MG63 (cell line): ENCODE measurements at places on chromosomes 5 and 9. TPM values are rescaled to one million over a fixed set of nuclear protein-coding genes. Genes with fewer than 3 reads are reported as not detected.
A peak's percentile ranks its signal among the peaks of the same experiment; 100 is the strongest.

DNA sequence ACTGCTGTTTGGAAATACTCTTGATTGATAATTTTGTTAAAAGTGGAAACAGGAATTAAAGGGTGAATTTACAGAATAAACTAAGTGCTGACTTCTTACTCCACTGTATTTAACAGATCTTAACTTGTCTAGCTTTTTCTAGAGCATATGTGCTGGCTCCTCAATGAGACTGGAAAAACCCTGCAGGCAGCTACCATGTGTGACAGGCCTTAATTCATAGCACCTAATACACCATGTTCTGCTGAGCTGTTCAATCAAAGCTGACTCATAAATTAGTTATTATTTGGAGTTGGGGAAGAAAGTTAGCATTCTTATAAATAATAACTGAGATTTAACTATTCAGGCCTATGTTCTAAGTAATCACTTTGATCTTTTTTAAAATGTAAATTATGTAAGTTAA lies 29.4 kb downstream of the CTNNAL1 start:
- DNase-seq, result no peak

The ELOVL7 gene
- total RNA-seq, result 0.07 and 0.13 TPM in 2 replicates

DNA sequence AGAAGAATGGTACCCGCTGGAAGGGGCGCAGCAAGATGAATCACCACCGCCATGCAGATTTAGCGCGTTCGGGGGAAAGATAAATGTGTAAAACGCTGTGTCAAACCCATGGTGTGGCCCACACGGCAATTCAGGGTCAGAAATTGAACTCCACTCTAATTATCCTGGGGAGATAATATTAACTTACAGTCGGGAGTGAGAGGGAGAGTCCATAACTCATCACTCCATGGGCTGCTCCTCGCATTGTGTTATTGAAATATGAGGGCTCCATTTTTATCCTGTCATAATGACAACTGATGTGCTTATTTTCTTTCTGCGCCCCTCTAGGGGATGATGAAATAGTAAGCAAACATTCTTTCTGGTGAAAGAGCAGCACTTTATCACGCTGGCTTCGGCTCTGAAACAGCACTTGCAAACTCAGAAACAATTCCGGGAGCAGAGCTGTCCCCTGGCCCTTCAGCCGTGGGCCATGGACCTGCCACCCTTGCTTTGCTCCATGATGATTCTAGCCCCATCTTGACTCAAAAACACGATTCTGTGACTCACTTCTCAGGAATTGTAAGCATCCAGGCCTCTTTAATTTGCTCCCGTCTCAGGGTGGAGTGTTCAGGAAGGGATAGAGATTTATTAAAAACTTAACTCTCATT lies 431.6 kb downstream of the IRX1 start:
- no peak for DNase-seq

The PCDH12 gene
- 8.4 TPM in 1 of 2 replicates, not detected in the other for total RNA-seq

- DNase-seq, result no peak
These were observed 18.8 kb upstream of the SLC6A3 start for GRCh38 chr5:1464096-1464446.

The TMEM252 gene
- not detected in 2 replicates for total RNA-seq

DNA sequence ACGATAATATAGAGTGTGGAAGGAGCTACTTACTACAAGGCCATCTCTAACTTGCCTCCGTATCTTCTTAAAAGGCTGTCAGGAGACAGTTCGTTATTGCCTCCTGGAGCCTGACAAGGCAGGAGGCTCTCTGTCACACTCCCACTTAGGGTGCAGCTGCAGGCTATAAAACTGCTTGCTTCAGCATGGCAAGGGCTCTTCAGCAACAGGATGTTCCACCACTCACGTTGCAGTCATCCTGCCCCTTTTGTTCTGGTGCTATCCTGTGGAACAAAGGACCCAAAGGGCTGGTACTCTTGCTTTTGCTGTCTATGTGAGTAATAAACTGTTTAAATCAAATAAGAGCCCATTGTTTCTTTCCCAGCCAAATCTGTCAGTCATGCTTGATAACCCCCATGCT lies 508.9 kb downstream of the NTRK2 start:
- DNase-seq, result no peak

- DNase-seq, result no peak
These were observed 11.3 kb downstream of the IL4 start for GRCh38 chr5:132684922-132685720.

- no peak for DNase-seq
These were observed 191.6 kb upstream of the CTNND2 start for GRCh38 chr5:12095808-12096281.

- peak; percentile 39 for DNase-seq
These were observed 208.9 kb downstream of the PDE4D start for GRCh38 chr5:59684388-59685190.

The PCDHB7 gene
- 0.46 TPM in 1 of 2 replicates, not detected in the other for total RNA-seq
